Stimulated activated CD8-positive, alpha-beta memory T cell treated with anti-CD3 and anti-CD28 coated beads, Interleukin-2, amount 100 ng/mL, for 1 hour (primary cell): ENCODE measurements at places on chromosomes 5 and 9.

DNA sequence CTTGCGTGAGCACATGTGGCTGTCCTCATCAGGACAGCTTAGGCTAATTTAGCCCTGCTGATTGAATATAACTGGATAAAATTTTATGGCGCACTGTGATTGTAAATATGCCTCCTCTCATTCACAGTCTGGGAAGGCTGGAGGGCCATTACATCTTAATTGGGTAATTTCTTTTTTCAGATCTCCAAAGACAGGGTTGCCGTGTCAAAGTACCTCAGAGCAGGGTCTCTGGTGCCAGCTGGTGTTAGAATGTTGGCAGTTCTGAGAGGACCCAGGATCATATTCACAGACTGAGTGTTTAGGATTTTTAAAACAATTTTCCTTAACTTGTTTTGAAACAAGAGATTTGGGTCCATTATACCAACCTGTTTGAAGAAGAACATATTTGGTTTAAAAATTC, 455.7 kb upstream of the TLE4 start:
- DNase-seq, result no peak

DNA sequence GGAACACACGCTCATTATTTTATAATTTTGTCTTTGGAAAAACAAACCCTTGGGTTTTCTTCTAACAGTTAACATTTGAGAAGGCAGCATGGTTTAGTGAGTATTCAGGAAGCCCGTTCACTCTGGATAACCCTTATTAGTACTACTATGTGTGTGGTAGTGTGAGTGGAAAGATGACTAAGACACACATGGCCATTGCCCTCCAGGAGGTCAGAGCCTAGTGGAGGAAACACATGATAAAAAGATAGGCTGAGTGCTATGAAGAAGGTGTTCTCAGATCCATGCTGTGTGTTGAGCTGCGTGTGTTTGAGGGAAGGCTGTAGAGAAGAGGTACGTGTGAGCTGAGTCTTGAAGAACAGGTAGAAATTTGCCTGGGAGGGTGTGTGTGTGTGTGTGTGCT, 8.4 kb downstream of the C5orf47 start:
- no peak for DNase-seq

GRCh38 chr9:75447281-75447680, 359.0 kb downstream of the OSTF1 start:
- DNase-seq, result no peak

GRCh38 chr9:106432631-106433030, 430.3 kb upstream of the ZNF462 start:
- no peak for DNase-seq

DNA sequence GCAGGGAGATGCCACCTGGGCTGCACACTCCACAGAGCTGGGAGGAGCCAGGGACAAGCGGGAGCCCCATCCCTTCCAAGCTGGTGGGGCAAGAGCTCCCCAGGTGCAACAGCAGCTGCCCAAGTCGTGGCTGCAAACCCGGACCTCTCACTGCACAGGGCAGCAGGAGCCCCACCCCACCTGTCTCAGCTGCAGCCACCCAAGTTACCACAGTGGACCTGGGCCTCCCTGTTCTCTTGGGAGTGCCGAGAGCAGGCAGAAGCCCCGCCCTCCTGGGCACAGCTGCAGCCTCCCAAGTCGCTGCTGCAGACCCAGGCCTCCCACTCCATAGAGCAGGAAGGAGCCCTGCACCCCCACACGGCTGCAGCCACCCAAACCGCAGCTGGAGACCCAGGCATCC, 374.1 kb upstream of the ACO1 start:
- DNase-seq, result no peak

DNA sequence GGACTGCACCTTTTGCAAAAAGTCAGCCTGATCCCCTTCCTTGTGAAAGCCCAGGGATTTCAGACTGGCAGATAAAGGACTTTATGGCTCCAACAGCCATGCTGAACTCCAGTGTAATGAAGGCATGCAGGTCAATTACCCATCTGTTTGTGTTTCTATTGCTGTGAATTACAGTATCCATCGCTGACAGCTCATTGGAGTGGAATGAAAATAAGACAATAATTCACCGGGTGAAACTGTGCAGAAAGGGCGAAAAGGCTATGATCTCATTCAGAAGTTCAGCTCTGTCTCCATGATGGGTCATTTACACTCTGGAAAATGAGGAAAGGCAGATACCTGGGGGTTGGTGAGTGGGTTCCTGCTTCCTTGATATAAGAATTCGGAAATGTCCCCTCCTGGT, 148.0 kb downstream of the BRINP1 start:
- DNase-seq, result no peak

- DNase-seq, result no peak
Observed at GRCh38 chr9:129781981-129782380, 21.0 kb upstream of the TOR1B start.

GRCh38 chr5:167244583-167244982, 1046.9 kb upstream of the WWC1 start:
- DNase-seq, result no peak

GRCh38 chr9:91803151-91803940, 146.7 kb downstream of the ROR2 start:
- DNase-seq, result no peak

GRCh38 chr9:129885018-129885669, 49.9 kb downstream of the USP20 start:
- DNase-seq, result no peak

GRCh38 chr5:55927861-55928655, 66.7 kb downstream of the IL6ST start:
- no peak for DNase-seq

GRCh38 chr5:6188976-6189375, 189.4 kb downstream of the MED10 start:
- no peak for DNase-seq

DNA sequence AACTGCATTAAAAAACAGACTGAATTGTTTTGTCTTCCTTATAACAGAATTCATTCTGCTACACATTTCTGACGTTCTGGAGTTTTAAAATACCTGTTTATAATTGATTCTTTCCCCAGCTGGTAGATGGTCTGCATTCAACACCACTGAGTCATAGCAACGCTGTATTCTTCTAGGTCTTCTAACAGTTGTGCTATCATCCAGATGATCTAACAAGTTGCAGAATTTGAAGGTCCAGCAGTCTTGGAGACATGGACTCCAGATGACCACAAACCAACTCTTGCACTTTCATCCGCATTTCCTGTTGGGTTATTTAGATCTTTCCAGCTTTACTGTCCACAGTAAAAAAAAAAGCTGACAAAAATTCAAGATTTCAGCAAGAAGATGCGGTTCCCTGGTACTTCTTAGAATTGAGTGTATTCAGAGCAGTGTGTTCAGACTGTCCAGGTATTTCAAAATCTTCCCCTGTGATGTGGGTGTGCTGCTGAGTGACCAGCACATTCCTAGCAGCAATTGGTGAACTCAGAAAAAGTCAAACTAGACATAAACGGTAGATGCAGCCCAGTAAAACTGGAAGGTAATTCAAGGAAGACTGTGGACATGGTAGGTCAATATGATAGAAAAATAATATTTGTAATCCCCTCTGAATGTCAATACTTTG, 50.2 kb downstream of the CSNK1A1 start:
- DNase-seq, result no peak

DNA sequence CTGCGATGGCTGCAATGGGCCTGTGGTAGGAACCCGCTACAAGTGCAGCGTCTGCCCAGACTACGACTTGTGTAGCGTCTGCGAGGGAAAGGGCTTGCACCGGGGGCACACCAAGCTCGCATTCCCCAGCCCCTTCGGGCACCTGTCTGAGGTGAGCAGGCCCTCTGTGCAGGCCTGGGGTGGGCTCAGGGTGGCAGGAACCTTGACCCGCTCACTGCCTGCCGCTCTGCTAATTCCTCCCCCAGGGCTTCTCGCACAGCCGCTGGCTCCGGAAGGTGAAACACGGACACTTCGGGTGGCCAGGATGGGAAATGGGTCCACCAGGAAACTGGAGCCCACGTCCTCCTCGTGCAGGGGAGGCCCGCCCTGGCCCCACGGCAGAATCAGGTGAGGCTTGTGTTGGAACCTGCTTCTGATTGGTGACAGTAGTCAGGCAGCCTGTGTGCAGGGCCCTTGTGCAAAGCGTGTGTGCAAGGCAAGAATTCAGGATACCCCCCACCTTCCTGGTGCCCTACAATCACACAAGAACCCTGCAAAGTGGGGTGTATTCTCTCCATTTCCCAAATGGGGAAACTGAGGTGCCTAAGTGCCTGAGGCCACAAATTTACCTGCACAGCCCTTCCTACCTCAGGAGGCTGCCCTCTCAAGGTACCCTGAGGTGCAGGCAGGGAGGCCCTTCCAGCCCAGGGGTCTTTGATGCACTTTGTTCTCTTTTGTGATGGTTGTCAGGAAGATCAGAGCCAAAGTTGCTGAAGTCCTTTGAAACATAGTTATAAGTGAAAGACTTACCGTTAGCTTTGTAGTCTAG, 3.4 kb downstream of the SQSTM1 start:
- no peak for DNase-seq

DNA sequence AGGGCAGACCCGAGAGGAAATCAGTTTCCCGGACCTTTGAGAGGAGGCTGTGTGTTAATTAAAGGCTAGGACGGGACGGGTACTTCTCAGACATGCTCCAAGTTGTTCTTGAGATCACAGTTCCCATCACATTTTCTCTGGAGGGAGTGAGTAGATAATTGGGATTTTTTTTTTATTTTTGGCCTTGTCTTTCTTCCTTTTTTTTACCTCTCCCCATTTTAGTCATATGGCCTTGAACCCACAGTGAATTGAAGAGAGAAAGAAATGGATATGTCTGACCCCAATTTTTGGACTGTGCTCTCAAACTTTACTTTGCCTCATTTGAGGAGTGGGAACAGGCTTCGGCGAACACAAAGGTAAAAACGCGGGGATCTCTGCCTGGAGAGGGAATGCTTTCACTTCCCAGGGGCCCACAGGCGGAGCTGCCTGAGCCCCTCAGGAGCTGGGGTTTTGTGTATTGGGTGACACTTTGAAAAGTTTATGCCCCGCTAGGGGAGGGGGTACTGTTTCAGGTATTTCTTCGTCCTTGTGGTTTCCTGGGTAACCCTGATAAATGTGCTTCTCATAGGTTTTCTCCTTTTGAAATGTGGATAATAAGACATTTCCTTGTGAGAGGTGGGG, 191.8 kb downstream of the CD180 start:
- no peak for DNase-seq

DNA sequence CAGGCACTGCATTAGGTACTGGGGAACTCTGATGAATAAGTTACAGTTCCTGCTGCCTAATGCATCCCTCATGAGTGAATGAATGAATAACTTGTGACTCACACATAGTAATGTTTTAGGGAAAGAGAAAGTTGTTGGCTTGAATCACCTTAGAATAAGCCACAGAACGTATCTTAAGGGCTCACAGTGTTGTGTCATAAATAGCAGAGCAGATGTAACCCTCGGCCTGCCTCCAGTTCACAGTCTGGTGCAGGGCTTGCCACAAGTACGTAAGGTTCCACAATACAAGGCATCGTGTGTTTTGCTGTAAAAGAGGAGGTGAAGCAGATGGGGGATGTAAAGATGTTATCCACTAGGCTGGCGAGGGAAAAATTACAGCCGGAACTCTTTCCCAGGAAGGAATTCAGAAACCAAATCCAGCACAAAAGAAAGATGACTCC, 218.7 kb downstream of the TRPM3 start:
- no peak for DNase-seq

DNA sequence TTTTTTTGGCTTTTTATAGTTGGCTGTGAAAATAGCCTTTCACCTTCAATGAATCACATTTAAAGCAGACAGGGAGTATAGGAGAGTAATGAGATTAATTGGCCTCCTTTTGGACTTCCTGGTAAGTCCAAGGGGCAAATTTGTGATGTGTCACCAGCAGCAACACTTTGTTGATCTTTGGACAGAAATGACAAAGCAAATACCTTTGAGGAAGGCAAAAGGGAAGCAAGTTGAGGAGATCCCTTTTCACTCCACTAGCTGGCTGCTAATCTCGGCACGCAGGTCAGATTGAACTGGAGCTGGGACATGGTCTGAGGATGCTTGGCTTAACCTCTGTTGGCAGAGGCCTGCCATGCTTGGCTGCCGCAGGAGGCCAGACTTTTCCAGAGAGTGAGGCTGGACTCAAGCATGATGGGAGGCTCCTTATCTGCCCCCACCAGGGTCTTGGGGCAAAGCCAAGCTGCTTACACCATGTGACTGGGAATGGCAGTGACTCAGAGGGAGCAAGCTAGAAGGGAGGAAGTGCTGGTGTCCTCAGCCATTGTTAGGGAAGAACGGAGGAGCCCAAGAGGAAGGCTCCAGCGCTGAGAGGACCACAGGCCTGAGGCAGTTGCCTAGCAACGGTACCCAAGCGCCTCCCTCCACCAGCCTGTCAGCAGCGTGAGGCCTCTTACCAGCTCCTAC, 174.5 kb upstream of the MAP1B start:
- no peak for DNase-seq

DNA sequence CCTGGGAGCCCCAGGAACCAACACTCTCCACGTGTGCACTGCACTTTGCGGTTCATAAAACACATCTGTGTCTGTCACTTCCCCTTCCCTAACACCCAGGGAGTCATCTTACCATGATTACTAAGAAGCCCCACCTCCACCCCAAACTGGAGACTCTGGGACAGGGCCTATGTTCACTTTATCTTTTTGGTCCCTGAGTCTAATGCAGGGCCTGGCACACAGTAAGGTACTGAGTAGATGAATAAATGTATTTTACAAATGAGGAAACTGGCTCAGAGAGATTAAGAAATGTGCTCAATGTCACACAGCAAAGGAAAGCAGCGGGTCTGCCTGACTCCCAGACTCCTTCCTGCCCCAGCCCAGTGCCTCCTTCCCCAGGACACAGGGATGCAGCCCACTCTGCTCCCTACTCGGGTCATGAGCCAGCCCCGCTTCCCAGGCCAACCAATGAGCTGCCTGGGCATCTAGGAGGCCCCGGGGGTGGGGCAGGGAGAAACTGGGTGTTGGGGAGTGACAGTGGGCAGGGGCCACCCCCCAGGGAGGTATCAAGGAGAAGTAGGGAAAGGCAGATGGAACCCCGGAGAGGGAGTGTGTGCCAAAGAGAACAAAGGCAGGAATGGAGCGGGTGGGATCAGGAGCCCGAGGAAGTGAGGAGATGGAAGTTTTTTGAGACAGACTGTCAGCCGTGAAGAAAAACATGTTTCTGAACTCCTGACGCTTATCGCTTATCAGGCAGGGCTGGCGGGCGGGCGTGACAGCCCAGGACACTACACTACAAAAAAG, 30.5 kb downstream of the SHB start:
- no peak for DNase-seq

DNA sequence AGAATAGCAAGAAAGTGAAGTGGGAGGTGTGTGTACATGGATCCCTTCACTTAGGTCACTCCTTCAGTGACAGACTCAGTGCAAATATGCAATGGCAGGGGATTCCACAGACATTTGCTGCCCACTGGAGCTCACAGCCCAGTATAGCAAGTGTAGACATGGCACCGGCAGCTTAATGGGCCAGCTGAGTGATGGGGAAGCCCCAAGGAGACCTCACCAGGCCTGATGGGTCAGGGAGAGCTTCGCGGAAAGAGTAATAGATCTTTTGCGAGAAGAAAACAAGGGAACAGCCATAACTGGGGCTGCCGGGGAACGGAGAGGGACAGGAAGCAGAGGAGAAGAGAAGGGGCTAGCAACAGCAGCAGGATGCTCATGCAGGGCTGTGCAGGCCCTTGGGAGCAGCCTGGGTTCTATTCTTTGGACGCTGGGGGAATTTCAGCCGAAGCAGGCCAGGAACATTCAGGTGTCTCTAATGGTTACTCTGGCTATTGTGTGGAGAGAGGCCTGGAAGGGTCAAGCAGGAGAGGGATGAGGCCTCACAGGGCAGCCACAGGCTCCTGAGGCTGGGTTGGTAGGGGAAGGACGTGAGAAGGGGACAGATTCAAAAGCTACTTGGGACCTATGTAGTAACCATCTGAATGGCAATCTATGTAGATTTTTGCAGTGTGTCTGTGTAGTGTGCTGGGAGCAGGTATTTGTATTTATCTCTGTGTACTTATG, 27.0 kb downstream of the TCF7 start:
- no peak for DNase-seq

- no peak for DNase-seq
Observed at GRCh38 chr9:85522459-85523092, 219.2 kb downstream of the AGTPBP1 start.
